ENCODE measurements at places on chromosomes 13 and 19.
A peak's percentile ranks its signal among the peaks of the same experiment; 100 is the strongest.

DNA sequence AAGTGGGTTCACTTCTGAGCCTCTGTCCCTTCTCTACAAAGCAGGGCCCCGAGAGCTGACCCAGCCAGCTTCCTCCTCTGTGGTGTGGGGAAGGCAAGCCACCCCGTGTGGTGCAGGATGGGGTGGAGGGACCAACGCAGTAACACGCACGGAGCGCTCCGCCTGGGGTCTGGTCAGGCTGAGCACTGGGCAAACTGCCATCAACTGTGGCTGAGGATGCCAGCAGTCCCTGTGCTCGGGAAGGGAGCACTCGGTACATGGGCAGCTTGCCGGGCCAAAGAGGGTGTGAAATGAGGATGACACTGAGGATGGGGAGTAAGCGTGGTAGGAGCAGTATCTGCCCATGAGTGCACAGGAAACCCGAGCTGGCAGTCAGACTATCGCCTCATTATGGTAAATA, 7.6 kb upstream of the GMIP start:
- no peak for DNase-seq

- no peak for DNase-seq
Measured at GRCh38 chr19:38918526-38918925, 6.5 kb upstream of the CCER2 start.

DNA sequence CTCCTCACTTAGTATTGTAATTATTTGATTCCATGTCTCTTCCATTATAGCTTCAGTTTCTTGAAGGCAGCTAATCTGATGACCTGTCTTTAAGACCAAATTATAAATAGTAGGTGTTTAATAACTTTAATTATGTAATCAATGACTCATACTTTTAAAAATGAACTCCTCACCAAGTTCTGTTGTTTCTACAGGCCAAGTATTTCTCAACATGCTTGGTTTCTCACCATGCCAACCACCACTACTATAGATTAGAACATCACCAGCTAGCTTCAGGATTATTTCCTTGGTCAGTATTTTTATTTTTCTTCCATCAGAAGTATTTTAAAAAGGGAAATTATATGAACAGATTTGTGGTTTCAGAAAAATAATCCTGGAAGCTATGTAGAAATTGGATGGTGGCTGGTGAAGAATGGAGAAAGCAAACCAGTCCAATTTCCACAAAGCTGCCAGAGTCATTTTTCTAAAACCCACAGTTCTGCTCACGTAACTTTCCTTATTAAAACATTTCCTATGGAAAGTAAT, 237.7 kb upstream of the DACH1 start:
- no peak for DNase-seq

GRCh38 chr19:35306473-35307246, 14.7 kb downstream of the MAG start:
- DNase-seq, result peak; percentile 78

DNA sequence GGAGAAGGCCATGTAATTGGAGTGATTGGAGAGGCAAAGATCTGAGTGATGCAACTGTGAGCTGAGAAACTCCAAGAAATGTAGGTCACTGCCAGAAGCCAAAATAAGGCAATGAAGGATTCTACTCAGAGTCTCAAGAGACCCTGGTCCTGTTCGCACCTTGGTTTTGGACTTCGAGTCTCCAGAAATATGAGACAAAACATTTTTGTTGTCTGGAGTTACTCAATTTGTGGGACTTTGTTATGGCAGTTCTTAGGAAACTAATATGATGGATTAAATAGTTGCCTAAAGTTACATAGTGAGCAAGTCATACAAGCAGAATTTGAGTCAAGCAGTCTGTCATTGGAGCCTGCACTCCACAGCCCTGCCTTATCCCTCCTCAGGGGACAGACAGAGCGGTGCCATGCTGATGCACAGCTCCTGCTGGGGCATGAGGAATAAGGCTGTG, 104.2 kb downstream of the ITGBL1 start:
- DNase-seq, result no peak

DNA sequence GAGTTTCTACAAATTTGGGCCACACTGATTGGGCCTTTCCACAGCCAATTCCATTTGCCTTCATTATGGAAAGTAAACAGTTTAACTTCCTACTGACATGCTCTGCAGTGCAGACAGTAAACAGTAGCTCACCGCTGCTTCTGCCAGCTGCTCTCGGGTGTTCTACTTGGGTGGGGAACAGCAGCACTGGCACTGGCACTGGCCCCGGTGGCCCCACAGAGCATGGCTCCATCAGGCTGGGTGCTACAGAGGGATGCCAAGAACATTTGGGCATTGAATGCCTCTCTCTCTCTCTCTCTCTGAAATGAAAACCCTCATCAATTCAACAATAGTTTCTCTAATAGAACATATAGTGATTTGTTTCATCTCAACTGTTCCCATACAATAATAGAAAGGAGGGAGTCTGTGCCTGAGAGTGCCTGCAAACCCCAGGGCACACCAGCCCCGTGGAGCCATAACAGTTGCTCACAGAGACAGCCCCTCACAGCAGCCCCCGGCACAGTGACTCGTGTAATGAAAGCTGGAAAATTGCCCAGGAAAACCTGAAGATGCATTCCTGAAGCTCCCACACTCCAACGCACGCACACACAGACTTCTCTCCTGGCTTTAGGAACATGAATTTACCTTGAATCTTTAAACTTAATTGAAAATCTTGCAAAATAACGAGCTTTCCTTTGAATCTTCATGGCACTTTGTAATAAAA, 38.2 kb upstream of the GJB6 start:
- no peak for DNase-seq

DNA sequence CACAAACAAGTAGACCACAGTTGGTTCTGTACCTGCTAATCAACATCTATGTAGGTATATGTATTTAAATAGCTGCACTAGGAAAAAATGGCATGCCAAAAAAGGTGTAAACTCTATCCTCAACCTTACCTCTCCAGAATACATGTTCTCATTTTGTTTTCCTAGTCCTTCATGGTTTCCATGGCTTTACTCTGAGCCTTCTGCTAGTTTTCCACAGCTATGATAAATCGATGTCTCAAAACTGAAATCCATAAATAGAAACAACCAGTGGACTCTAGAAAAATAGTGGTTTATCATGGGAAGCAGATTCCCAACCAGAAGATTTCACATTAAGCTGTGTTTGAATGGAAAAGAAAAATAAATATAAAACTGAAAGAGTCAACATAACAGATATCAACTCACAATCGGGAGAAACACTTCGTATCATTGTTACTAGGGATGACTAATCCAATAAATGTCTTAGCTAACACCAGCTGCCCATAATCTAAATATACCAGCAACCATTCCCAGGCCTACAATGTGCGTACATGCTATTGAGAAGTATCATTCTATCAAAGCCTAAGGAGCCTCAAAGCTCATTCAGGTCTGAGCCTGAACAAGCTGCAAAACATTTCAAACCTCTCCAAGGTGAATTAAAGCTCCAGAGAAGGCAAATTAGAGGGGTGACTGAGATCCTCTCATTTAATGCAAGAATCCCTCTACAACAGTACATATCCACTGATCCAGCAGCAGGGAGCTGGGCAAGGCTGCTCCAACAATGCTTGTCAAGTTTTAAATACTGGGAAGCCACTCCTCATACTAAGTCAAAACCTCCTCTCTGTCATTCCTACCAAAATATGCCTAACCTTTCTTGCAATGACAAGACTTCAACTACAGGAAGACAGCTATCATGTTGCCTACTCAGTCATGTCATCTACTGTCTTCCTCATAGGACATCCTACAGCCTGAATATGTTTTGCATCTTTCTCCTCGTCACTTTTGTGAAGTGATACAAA, 90.2 kb downstream of the KCTD12 start:
- no peak for DNase-seq

GRCh38 chr19:31444931-31445330, 95.7 kb upstream of the TSHZ3 start:
- no peak for DNase-seq

DNA sequence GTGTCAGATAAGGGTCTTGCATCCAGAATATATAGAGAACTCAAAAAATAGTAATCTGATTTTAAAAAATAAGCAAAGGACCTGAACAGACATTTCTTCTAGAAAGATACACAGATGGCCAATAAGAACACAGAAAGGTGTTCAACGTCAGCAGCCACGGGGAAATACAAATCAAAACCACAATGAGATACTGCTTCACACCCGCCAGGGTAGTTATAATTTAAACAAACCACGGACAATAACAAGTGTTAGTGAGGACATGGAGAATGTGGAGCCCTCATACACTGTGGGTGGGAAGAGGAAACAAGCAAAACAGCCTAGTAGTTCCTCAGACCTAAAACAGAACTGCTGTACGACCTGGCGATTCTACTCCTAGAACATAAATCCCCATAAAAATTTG, 26.7 kb upstream of the NAPA start:
- no peak for DNase-seq

- DNase-seq, result no peak
Measured at GRCh38 chr13:110285991-110286832, 20.7 kb downstream of the COL4A1 start.

DNA sequence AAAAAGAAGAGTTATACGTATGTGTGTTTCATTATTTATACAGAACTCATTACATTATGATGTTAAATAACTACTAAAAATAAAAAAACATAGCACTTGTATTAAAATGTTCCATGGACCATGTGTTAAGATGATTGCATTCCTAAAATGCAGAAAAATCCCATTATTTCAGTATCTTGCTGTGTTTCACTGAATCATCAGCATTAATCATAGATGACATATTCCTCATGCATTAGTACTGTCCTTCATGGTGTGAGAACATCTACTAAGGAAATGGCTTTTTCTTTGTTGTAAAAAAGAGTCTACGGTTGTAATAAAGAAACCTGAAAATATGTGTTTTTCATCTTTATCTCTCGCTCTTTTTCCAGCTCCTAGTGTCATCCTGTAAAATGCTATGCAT, 416.5 kb downstream of the FGF14 start:
- no peak for DNase-seq

GRCh38 chr13:30156826-30157615, 150.3 kb downstream of the KATNAL1 start:
- DNase-seq, result no peak

Measured in ELF-1 (cell line).